ENCODE measurements at places on chromosomes 13 and 19. TPM values are rescaled to one million over a fixed set of nuclear protein-coding genes. Genes with fewer than 3 reads are reported as not detected.

The DMKN gene
- total RNA-seq: 144 TPM

The SWSAP1 gene
- 0.70 TPM for total RNA-seq

The KLF16 gene
- 7.2 TPM for total RNA-seq

The TPP2 gene
- 59.9 TPM for total RNA-seq

The IZUMO2 gene
- total RNA-seq: not detected

The PPP1R15A gene
- total RNA-seq: 28.1 TPM

The ATG4D gene
- total RNA-seq: 16.3 TPM

The CYP4F8 gene
- total RNA-seq: not detected

The LGALS4 gene
- total RNA-seq: not detected

The FLT1 gene
- 3.1 TPM for total RNA-seq

The PNMA8B gene
- 0.85 TPM for total RNA-seq

The STARD13 gene
- total RNA-seq: 53.2 TPM

The ZNF763 gene
- total RNA-seq: 5.0 TPM

The CCDC97 gene
- 15.0 TPM for total RNA-seq

The SLC25A41 gene
- total RNA-seq: 0.10 TPM

The THSD8 gene
- not detected for total RNA-seq

The CDX2 gene
- total RNA-seq: not detected

The CGB3 gene
- total RNA-seq: not detected

Data from renal cortical epithelial cell (primary cell).